ENCODE measurements at places on chromosomes 3 and 15. TPM values are rescaled to one million over a fixed set of nuclear protein-coding genes. Genes with fewer than 3 reads are reported as not detected.

Gene IQCH
- total RNA-seq = 0.42 TPM

Gene CTXND1
- total RNA-seq = not detected

Gene ALDH1A2
- total RNA-seq = 2.0 TPM

Gene CPNE9
- total RNA-seq = not detected

Gene CD80
- 5.9 TPM for total RNA-seq

Gene KBTBD13
- under 0.01 TPM for total RNA-seq

Gene SEMA4B
- total RNA-seq = 7.9 TPM

Gene NPAP1
- not detected for total RNA-seq

Gene CHDH
- total RNA-seq = under 0.01 TPM

Gene CLDN18
- total RNA-seq = under 0.01 TPM

Gene TAMM41
- total RNA-seq = 16.8 TPM

Gene TNNC1
- 0.31 TPM for total RNA-seq

Gene RTP4
- total RNA-seq = 2.2 TPM

Gene CISH
- total RNA-seq = 1.2 TPM

Gene CATSPER2
- total RNA-seq = 2.5 TPM

Gene MITF
- 2.1 TPM for total RNA-seq

Gene ADAMTS17
- 7.6 TPM for total RNA-seq

Gene TMIE
- 0.31 TPM for total RNA-seq

Gene ECE2
- total RNA-seq = not detected

Gene OSBPL10
- 7.6 TPM for total RNA-seq

Gene CHRM5
- not detected for total RNA-seq

Gene NTRK3
- total RNA-seq = under 0.01 TPM

Gene CCR1
- 60.7 TPM for total RNA-seq

Gene GJD2
- total RNA-seq = not detected

Gene PRR20G
- total RNA-seq = not detected

Measured in mononuclear cell (primary cell).